Activated CD8-positive, alpha-beta memory T cell treated with anti-CD3 and anti-CD28 coated beads for 1 hour (primary cell): ENCODE measurements at places on chromosomes 2 and 18.

DNA sequence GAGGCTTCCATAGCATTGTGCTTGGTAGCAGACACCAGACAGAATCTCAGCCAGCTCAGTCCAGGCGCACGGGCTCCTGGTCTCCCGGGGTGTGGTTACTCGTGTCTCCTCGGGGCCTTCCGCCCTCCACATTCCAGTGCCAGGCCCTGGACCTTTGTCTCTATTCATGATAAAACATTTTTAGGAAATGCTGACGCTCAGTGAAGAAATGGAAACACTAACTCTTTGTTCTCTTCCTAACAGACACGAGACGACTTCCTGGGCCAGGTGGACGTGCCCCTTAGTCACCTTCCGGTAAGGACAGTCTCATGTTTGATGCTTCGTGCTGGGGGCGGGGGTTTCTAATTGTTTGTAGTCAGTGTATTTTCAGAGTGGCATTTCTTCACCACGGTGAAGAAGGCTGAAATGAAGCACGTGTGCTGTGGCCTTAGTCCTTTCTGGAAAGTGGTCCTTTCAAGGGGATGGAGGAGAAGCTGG lies 271.8 kb downstream of the NEDD4L start:
- no peak for DNase-seq

DNA sequence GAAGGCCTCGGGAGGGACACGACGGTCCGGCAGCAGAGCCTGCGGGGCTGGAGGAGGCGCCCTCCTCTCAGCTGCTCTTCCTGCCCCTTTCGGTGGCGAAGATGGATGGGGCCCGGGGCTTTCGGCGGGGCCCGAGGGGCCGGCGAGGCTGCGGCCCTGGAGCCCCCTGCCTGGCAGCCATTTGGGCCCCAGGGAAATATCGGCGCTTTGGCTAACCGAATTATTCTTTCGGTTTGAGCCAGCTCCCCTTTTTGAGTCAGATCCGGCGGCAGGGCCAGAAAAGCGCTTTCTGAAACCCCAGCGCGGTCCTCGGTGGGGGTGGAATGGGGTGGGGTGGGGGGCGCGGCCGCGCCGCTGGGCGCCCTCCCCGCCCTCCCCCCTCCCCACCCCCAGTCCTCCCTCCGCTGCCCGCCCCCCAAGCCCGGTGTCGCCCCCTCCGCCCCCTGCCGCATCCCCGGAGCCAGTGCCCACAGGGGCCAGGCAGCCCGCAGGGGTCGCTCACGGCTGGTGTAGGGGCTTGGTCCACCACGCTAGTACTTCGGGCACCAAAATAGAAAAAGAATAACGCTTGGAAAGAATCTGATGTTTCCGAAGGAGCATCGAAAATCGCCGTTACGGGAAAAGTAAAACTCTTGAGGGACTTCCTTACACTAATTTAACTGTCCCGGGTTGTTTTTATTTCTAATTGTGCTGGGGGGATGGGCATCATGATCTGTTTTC lies 9.1 kb upstream of the ARID5A start:
- DNase-seq, result peak; percentile 40

DNA sequence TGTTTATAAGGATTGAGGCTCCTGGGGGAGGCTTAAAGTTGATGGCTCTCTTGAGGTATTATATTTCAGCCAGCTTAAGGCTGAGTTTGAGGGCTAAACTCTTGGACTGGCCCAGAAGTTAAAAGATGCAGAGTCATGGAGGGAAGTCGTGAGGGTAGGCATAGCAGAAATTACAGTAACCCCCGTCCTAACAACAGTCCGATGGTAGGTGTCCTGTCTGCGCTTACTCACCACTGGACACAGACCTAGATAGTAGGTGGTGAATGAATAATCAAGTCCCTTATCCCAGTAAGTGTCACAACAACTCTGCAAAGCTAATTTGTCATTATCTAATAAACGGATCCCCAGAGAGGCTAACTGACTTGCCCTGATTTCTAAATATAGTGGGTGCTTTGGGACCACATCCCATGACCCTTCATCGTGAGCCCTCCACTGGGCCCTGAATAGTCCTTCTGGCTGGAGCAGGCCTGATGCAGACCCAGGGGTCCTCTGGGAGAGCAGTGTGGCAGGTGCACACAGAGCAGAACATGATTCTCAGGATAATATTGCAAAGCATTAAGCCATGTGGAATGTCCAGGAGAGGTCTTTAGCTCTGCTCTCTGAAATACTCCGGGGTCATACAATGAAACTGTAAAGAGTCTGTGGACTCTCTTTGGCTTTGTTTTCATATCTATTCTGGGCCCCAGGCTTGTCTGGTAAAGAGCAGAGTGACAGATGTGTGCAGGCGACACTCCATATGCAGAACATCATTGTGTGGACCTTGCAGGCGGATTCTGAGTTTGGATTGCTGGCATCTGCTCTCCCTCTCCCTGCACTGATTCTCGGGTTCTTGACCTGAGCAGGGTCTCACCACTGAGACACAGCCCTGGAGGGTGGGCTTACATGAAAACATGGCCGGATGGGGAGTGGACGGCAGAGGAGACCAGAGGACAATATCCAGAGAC lies 98.1 kb downstream of the RNF144A start:
- no peak for DNase-seq

DNA sequence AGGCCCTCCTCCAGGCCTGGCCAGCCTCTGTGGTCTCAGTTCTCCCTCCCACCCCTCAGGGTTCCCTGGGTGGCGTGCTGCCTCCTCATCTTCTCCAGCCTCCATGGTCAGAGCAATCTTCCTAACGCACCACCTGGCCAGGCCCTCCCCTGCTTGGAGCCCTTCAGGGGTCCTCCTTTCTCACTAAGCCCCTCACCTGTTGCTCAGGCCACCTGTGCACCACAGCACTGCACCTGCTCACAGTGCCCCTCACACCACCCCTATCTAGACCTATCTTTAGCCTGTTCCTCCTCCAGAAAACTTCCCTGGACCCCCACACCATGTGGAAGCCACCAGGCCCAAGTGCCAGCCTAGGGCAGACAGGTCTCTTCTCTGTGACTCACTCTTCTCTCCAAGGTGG lies 267.1 kb downstream of the ATAD2B start:
- DNase-seq, result no peak

DNA sequence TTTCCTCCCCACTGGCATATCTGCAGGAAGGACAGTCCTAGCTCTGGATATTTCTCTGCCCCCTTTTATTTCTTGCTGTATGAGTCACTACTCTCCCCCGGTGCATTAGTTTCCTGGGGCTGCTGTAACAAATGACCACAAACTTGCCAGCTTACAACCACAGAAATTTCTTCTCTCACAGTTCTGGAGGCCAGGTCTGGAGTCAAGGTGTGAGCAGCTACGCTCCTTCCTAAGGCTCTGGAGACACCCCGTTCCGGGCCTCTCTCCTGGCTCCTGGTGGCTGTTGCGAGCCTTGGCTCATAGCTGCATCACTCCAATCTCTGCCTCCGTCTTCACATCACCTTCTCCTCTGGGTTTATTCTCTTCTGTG lies 34.1 kb downstream of the PTPRM start:
- DNase-seq, result no peak

DNA sequence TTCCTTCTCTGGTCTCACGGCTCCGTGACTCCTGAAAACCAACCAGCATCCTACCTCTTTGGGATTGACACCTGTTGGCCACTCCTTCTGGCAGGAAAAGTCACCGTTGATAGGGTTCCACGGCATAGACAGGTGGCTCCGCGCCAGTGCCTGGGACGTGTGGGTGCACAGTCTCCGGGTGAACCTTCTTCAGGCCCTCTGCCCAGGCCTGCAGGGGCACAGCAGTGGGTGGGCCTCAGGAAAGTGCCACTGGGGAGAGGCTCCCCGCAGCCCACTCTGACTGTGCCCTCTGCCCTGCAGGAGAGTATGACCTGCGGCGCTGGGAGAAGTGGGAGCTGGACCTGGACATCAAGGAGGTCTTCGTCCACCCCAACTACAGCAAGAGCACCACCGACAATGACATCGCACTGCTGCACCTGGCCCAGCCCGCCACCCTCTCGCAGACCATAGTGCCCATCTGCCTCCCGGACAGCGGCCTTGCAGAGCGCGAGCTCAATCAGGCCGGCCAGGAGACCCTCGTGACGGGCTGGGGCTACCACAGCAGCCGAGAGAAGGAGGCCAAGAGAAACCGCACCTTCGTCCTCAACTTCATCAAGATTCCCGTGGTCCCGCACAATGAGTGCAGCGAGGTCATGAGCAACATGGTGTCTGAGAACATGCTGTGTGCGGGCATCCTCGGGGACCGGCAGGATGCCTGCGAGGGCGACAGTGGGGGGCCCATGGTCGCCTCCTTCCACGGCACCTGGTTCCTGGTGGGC lies 10.0 kb downstream of the PROC start:
- DNase-seq, result no peak
